ENCODE measurements at places on chromosomes 12 and 14.

DNA sequence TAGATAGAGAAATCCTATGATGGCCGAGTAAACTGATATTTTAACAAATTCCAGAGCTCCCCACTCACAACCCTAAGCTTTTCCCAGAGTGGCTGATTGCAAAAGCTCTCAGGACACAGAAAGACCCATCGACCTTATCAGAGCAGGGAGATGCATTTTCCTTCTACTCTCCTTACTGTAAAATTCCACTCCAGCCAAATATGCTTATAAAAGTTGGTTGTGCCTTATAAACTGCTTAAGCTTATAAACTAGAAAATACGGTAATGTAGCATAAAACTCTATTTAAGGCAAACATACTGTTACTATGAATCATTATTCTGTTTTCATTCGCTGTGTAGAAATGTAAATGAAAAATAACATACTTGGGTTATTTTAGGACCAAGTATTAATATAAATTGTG is 41.6 kb upstream of the TRHDE start:
- no peak for DNase-seq

GRCh38 chr14:103836976-103837725 is 10.2 kb downstream of the PPP1R13B start:
- DNase-seq: no peak

GRCh38 chr12:4144676-4145075 is 128.9 kb upstream of the CCND2 start:
- no peak for DNase-seq

- DNase-seq: no peak
Measured at GRCh38 chr12:65532162-65532561, 253.7 kb downstream of the MSRB3 start.

- DNase-seq: no peak
Measured at GRCh38 chr12:69961246-69961645, 136.2 kb downstream of the MYRFL start.

- no peak for DNase-seq
Measured at GRCh38 chr14:59687663-59688062, 111.1 kb upstream of the CCDC175 start.

DNA sequence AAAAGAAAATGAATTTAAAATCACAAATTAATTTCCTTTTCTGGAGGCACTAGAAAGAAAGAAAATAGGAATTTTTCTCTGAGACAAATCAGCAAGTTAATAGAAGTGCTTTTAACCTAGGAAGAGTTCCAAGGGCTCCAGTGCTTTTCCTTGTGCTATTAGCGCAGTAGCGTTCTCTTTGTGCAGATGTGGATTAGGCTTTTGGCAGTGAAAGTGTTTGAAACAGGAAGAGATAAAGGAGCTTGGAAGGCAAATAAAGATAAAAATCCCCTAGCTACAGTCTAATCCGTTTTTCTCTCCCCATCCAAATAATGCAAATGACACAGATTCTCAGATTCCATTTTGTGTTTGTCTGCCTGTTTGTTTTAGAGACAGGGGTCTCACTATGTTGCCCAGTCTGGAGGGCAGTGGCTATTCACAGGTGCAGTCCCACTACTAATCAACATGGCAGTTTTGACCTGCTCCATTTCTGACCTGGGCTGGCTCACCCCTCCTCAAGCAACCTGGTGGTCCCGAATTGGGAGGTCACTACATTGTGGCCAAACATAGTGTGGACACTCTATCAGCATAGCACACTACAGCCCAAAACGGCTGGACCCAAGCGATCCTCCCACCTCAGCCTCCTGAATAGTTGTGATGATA is 166.1 kb downstream of the PAWR start:
- no peak for DNase-seq

GRCh38 chr14:96945721-96946120 is 148.5 kb downstream of the VRK1 start:
- DNase-seq: no peak

DNA sequence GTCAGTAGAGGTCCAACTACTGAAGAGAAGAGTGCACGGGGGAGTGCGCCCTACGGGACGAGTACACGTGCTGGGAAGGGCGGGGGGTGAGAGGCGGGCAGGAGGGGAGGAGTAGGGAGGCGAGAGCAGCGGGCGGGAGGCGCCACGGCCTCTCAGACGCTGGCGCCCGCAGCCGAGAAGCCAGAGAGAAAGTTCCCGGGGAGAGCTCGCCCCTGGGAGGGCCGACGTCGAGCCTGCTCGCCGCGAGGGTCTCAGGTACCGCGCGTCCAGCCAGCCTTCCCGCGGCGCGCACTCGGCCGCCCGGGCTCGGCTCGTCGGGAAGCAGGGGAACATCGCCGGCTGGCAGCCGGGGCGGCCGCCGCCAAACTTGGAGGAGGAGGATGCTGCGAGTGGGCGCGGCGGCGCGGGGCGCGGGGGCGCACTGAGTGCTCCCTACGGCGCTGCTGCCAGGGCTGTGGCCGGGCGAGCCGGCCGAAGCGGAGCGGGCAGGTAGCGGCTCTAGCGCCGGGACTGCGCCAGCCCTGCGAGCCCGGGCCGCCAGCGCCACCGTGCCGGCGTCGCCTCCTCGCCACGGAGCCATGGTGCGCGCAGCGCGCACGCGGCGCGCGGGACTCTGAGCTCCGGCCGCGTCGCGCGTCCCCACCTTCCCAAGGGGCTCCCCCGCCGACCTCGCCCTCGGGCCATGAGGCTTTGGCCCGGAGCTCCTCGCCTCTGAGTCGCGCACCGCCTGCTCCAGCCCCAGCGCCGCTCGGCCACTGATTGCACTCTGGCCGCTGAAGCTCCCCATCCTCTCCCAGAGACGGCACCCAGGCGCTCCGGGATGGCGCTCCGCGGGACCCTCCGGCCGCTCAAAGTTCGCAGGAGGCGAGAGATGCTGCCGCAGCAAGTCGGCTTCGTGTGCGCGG is at the start of gene SLC24A4:
SLC24A4 (plus strand) TSS at position 155 of the 905 bp plus-strand sequence; CDS start at position 821, 666 bp downstream.
- no peak for DNase-seq

DNA sequence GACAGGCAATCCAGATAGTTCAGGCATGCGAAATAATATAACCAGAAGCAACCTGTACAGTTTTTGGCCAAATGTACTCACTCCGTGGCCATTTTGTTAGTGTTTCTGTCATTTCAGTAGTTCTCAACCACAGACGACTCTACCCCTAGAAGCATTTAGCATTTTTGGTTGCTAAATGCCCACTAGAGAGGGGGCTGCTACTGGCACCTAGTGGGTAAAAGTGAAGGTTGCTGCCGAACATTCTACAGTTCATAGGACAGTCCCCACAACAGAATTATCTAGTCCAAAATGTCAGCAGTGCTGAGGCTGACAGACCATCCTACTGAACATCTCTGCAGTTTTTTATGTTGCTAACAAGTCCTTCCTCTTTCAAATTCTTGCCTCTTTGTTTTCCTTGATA is 107.4 kb downstream of the TSHR start:
- DNase-seq: no peak

DNA sequence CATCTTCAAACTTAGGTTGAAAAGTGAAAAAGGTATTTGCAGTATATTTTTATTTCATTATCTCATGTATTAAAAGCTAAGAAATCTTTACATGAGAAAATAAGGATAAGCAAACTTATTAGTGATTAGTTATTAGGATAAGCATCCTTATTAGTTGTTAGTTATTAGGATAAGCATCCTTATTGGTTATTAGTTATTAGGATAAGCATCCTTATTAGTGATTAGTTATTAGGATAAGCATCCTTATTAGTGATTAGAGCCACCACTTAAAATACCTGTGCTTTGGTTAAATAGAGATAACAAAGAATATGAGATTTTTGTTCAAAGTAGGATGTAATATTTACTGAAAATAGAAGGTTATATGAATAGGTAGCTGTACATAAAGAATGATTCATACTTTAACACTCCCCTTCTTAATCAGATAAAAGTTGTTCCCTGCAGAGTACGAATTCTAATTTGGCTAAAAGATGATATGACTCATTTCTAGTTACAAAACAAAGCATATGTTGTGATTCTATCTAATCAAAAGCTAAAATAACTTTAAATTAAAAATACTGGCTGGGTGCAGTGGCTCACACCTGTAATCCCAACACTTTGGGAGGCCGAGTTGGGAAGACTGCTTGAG is 56.4 kb downstream of the KDM5A start:
- no peak for DNase-seq

- DNase-seq: peak; percentile 36
Measured at GRCh38 chr12:56601503-56601902, 28.6 kb downstream of the BAZ2A start.

GRCh38 chr12:76255281-76255680 is 92.9 kb downstream of the BBS10 start:
- DNase-seq: no peak

DNA sequence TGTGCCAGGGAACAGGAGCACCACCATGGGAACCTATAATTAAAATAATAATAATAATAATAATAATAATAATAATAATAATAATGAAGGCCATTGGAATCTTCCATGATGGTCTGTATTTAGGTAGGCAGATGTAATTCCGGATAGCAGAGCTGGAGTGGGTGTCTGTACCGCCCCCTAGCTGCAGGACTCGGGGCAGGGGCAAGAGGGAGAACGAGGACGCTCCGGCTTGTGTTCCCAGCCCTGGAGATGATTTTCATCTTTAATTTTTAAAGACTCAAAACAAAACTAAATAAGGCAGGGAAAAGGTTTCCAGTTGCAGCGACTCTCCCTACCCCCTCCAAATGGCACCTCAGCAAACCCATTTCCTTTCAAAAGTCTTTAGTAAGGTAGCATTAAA is 501.1 kb downstream of the VRK1 start:
- DNase-seq: no peak

GRCh38 chr14:57508756-57509155 is 15.1 kb upstream of the CCDC198 start:
- no peak for DNase-seq

GRCh38 chr12:78680596-78680995 is 184.0 kb upstream of the SYT1 start:
- no peak for DNase-seq

GRCh38 chr14:95548328-95548929 is 13.6 kb downstream of the GLRX5 start:
- no peak for DNase-seq
